ENCODE measurements at places on chromosomes 1 and 21.
A peak's percentile ranks its signal among the peaks of the same experiment; 100 is the strongest.

GRCh38 chr1:18644973-18645746 is 14.5 kb downstream of the PAX7 start:
- DNase-seq: no peak

DNA sequence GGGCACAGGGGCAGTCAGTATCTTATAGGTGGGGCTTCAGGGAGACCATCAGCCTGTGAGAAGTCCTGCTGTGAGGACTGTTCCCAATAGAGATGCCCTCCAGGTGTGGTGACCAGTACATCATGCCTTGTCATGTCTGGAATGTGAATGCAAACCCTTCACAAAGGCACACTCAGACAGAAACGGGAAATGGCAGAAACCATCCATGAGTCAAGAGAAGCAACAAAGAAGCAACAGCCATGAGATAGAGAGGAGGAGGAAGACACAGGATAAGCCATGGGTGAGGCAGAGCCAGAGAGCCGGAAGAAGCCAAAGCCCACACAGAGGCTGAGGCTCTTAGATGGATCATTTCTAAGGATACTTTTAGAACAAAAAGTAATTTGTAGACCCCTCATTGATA is 20.1 kb upstream of the ZP4 start:
- no peak for DNase-seq

GRCh38 chr21:31110430-31110829 is 72.2 kb upstream of the KRTAP19-8 start:
- DNase-seq: no peak

GRCh38 chr1:165603810-165604209 is 27.2 kb upstream of the MGST3 start:
- DNase-seq: no peak

GRCh38 chr21:46161633-46162592 is 6.5 kb upstream of the FTCD start:
- peak; percentile 34 for DNase-seq

GRCh38 chr1:3863231-3863935 is 6.1 kb downstream of the DFFB start:
- DNase-seq: no peak

DNA sequence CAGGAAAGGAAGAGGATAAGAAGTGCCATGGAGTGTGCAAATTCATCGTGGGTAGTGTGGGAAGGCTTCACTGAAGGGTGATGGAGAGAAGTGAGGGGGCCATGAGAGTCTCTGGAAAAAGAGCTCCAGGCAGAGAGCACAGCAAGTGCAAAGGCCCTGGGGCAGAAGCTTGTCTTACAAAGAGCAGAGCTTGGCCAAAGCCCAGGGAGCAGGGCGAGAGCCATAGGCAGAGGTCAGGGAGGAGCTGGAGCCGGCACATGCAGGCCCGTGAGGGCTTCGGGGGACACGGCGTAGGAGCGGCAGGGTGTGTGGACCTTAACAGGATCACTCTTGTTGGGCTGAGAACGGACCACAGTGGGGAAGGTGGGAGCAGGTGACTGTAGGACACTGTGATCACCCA is 83.7 kb upstream of the EDN2 start:
- DNase-seq: no peak

GRCh38 chr1:236724506-236724905 is 38.2 kb downstream of the ACTN2 start:
- DNase-seq: no peak

DNA sequence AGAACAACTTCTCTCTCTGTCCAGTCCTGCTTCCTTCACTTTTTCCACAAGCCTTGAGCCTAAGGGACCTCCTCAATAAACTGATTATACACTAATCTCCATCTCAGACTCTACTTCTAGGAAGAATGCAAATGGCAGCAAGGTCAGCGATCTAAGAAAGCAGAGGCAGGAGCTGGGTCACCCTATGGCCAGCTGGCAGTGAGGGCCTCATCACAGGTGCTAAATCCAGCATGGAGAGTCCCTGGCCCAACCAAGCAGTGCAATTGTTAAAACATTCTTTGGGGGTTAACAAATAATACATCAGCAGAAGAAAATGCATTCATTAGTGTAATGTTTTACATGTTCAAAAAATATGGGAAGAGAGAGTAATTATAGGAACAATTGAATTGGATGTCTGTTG is 416.0 kb downstream of the SIPA1L2 start:
- peak; percentile 44 for DNase-seq

GRCh38 chr1:217373761-217374701 is 256.9 kb downstream of the GPATCH2 start:
- DNase-seq: no peak

- no peak for DNase-seq
These were observed 5.9 kb upstream of the SLC6A9 start for GRCh38 chr1:44037154-44037553.

- DNase-seq: no peak
These were observed 263.4 kb downstream of the PLA2G4A start for GRCh38 chr1:187092104-187092503.

- no peak for DNase-seq
These were observed 129.8 kb upstream of the DAB1 start for GRCh38 chr1:57553666-57554065.

- no peak for DNase-seq
These were observed 154.5 kb upstream of the KCND3 start for GRCh38 chr1:112143871-112144441.

DNA sequence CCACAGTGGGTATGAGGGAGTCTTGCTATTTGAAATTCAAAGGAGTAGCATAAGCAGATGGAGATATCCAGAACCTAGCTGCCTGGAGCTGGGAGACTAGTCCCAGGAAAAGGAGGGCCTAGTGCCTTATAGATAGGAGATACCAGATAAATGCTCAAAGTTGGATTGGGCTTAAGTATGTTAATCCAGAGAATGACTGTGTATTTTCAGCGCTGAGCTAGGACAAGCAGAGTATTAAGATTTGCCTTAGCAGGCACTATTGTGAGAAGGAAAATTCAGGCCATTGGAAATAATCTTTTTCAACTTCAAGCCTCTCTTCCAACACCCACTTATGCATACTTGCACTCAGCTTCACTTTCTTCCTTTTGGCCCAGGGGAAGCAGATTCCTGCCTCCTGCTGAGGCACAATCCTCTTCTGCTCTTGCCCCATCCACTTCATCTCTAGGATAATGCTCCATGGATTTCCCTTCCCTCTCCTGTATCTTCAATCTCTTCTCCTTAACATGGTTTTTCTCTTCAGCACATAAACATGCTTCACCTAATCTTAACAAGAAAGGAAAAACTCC is 21.1 kb downstream of the PIK3C2B start:
- no peak for DNase-seq

GRCh38 chr1:204928671-204929486 is 58.2 kb downstream of the NFASC start:
- no peak for DNase-seq

GRCh38 chr21:35070436-35070835 is 21.3 kb upstream of the RUNX1 start:
- DNase-seq: no peak

DNA sequence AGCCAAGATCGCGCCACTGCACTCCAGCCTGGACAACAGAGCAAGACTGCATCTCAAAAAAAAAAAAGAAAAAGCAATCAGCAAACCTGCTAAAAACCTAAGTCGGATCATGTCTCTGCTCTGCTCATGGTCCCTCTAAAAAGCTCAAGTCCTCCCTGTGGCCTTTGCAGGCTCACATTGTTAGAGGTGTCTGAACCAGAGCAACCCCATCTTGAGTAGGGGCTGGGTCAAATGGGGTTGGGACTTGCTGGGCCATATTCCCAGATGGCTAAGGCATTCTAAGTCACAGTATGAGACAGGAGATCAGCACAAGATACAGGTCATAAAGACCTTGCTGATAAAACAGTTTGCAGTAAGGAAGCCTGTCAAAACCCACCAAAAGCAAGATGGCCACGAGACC is 3.0 kb upstream of the DRAXIN start:
- no peak for DNase-seq

- no peak for DNase-seq
These were observed 91.6 kb upstream of the FOXD3 start for GRCh38 chr1:63230722-63231121.

DNA sequence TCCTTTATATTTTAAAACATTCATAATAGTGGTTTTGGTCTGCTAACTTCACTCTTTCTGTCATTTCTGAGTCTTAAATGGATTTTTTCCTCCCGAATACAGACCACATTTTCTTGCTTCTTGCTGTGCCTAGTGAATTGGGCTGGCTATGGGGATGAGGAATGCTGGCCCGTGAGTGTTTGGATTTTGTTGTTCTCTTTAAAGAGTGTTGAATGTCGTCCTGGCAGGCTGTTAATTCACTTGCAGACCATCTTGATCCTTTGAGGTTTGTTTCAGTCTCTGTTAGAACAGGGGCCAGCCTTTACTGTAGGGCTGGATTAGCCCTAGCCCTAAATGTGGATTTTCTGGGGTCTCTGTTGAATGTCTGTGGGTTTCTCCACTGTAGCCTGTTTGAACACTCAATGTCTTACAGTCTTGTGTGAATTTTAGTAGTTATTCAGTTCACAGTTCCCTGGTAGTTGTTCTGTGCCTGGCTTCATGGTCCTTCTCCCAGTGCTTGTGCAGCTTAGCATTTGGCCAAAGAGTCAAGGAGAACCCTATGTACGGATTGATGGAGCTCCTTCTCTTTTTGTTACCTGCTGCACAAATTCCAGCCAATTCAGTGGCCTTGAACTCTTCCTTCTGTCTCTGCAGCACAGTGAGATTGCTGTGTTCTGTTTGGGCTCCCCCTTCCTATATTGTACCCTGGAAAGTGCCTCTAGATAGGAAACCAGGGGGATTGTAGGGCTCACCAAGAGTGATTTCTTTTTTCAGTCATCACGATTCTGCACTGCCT is 95.7 kb downstream of the DYRK1A start:
- DNase-seq: no peak

DNA sequence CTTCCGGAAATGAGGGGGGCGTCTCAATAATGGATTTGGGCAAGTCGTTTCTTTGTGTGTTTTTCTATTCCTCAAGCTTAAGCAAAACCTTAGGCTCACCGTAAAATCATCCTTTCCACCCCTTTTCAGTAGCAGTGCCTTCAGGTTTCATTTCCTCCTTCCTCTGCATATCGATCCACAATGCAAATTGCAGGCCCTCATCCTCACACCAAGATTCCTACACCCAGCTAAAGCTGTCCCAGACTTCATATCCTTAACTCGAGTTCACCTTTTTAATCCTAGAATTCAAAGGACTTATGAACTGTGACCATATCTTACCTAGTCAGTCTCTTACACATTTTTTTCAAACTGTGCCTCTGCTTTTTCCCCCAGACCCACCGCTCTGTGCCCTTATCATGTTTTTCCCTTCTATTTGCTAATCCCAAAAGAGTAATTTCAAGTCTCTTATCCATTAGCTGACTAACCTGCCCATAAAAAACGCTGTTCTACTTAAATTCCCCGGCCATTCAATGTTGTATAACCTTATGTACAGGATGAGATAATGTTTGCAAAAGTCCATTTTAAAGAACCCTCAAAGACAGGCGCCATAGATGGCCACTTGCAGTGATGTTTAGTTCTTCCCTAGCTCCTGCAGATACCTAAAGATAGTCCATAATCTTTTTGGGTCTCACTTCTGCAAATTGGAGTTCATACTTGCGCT is 1.5 kb downstream of the AKIRIN1 start:
- no peak for DNase-seq

DNA sequence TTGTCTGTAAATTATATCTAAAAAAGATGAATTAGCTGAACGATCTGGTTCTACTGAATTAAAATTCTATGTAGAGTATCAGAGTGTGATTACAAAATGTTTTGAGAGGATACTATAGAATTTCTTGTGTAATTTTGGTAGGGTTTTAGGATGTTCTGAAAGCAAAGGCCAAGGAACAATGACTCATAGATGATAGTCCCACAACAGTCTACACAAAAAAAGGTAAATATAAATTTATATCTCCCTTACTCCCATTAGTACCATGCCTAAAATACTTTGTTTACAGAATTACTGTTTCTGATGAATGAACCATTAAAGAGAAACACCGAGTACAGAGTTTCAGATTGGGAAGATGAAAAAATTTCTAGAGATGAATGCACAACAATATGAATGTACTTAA is 9.5 kb downstream of the EDEM3 start:
- no peak for DNase-seq

DNA sequence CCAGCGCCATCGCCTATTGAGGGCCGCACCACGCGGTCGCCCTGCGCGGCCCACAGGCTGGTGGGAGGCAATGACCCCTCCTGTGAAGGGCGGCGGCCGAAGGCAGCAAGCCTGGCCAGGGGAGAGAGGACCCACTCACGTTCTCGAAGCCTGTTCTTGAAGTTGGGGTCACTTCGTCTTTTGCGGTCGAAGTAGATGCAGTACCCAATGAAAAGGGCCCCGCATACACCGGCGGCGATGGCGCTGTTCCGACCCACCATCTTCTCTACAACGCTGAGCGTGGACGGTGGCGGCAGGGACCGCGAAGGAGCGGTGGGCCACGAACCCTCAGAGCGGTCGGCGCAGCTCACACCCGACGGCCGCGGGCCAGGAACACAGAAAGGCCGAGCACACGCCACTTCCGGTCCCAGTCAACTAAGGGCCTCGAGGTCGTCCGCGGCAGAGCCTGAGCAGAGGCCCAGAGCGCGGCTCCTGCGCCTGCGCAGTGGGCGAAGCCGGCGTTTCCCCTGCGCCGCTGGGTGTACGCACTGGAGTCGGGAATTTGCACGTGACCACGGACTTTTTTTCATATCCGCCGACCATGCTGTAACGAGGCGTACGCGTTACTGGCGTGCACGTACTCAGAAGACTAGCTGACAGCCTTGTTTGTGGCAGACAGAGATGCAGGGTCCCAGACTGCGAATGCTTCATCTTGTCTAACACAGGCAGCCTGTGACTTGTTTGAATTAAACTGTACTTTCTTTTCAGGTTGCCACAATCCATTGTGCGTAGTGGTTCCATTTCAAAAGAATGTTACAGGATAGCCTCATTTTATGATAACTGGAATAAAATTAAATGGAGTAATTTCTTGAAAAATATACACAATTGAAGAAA is at the start of gene TOMM20:
Gene TOMM20, minus strand, starts transcription at position 382 of the 873 bp plus-strand sequence. Its CDS starts 122 bp downstream, at position 260.
- DNase-seq: no peak

GRCh38 chr1:161189036-161189435 is 9.8 kb downstream of the ADAMTS4 start:
- no peak for DNase-seq

- DNase-seq: no peak
These were observed 97.8 kb upstream of the CHODL start for GRCh38 chr21:18146820-18147219.

DNA sequence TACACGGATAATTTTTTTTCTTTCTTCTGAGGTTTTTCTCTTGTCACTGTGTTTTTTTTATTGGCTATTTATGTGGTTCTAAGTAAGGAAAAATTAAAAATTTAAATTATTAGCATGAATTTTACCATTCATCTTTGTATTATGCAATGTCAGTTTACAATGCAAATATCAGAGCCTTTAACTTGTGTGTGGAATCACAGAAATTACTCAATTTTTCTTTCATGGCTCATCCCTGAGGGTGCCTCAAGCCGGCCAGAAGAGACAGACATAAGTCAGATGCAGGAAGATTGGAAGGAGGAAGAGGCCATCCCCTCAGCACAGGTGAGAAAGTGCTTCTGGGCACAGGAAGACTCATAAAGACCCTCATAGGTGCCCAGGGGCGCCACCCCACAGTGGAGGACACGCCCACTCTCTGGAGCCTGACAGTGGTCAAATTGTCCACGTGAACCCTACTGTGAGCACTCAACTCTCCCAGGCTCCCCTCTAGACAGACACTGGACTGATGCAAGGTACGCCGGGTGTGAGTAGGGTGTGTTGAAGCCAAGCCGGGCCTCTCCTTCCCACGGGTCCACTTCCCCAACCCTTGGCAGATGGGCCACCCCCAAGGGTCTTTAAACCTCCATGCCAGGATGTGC is 9.5 kb upstream of the LDLRAP1 start:
- no peak for DNase-seq
